T-cell (primary cell): ENCODE measurements at places on chromosomes 1 and 21. TPM values are rescaled to one million over a fixed set of nuclear protein-coding genes. Genes with fewer than 3 reads are reported as not detected.

- no peak for DNase-seq
Measured at GRCh38 chr1:63403386-63403785, 36.0 kb downstream of the ALG6 start.

DNA sequence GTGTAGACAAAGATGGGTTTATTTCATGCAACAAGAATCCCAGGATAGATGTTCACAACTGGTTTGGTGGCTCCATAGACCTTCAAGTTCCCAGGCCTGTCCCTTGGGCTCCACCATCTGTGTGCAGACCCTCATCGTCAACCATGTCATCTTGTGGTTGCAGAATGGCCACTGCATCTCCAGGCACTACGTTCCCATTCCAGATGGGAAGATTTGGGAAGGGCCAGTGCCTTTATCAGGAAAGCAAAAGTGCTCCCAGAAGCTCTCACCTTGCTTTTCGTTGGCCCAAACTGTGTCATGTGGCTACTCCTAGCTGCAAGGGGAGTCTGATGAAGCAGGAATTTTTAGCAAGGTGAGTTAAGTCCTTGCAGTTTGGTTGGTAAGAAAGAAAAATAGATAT lies 12.8 kb downstream of the TMCC2 start:
- DNase-seq: no peak

The RORC gene
- total RNA-seq: 11.6 TPM

GRCh38 chr1:228984646-228985631 lies 249.7 kb downstream of the RHOU start:
- no peak for DNase-seq

DNA sequence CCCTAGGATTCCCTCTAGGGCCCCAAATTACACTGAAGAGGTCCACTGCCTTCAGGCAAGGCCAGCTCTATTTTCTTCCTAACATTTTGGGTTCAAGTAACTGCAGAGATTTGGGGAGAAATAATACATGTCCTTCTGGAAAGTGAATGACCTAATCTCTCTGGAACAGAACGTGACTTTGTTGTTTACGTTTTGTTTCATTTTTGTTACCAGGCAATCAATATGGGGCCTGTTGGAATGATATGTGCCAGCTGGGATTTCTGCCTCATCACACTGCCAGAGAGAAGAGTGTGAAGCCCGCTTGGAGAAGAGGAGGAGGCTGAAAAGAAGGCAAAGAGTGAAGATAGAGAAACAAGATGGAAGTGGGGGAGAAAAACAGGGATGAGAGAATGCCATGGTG lies 116.7 kb downstream of the FASLG start:
- no peak for DNase-seq

DNA sequence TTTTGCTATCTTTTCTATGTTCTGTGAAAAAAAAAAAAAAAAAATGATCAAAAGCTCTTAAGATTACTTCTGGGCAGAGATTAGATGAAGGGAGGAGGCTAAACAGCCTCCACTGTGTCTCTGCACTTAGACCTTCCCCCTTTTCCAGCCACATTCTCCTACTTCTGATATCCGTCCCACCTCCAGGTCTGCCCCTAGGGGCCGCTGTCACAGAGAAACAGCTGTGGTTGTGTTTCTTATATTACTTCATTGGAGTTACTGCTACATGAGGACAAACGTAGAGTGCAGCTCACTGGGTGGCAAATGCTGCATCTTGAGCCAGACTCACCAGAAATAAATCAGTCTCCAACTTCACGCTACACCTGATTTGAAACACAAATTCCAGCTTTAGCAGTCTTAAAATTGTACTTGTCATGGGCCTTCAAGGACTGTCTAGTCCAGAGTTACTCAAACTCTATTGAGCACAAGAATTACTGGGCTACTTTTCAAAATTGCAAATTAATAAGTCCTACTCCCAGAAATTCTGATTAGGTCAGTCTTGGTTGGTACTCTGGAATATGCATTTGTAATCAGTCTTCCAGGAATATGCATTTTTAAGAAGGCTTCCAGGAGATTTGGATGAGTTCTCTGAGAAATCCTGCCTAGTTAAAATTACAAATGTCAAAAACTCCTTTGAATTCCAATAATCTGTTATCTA lies 125.2 kb upstream of the PTBP2 start:
- no peak for DNase-seq
